Vagina (tissue), 2 donors: ENCODE measurements at places on chromosomes 3 and 15. TPM values are rescaled to one million over a fixed set of nuclear protein-coding genes. Genes with fewer than 3 reads are reported as not detected.

- no peak overlapping the region for H3K27ac ChIP-seq
- H3K4me3 ChIP-seq = no peak overlapping the region
- H3K4me1 ChIP-seq = peaks cover 1% of the 10 kb centered on the region
- no peak for DNase-seq
These were observed 24.3 kb downstream of the CLDN11 start for GRCh38 chr3:170442947-170443346.

DNA sequence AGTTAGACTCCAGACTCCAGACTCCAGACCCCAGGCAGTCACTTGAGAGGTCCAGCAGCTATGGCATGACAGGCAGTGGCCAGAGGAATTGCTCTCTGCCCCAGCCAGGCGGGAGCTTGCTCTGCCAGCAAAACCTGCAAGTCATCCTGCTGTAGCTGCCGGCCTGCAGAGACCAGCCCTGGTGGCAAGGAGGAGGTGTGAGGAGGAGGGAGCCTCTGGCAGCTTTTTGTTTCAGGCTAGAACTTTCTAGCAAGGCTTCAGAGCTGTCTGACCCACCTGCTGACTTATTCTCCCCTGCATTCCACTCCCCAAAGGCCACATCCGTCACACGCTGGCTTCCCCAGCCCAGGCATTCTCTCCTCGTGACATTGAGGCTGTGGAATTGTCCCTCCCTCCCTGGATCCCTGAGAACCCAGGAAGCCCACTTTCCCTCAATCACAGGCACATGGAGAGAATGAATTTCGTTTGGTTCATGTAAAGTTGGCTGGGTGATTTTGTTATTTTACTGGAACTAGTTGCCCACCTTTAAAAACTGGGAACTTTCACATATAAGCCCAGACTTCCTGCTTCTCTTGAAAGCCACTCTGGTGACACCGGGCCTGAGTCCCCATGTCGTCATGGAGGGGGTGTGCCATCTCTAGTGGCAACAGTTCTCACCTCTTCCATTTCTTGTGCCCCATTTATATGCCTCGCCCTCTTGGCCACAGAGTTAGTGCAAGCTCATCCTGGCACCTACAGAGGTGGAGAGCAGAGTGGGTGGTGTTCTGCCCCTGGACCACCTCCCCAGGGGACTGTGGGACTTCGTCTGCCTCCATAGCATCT is 82.7 kb downstream of the ABHD5 start:
- H3K27ac ChIP-seq = no peak overlapping the region
- peaks cover 27% of the 10 kb centered on the region for H3K4me1 ChIP-seq
- no peaks in the 10 kb centered on the region for H3K27me3 ChIP-seq
- no peak overlapping the region for H3K4me3 ChIP-seq

The PLIN1 gene
- total RNA-seq = 53.3 TPM

The TLR9 gene
- total RNA-seq = not detected

The FBXW12 gene
- total RNA-seq = not detected

The RFX7 gene
- 15.5 TPM for total RNA-seq
